ENCODE measurements at places on chromosomes 1 and 21. TPM values are rescaled to one million over a fixed set of nuclear protein-coding genes. Genes with fewer than 3 reads are reported as not detected.
A peak's percentile ranks its signal among the peaks of the same experiment; 100 is the strongest.

DNA sequence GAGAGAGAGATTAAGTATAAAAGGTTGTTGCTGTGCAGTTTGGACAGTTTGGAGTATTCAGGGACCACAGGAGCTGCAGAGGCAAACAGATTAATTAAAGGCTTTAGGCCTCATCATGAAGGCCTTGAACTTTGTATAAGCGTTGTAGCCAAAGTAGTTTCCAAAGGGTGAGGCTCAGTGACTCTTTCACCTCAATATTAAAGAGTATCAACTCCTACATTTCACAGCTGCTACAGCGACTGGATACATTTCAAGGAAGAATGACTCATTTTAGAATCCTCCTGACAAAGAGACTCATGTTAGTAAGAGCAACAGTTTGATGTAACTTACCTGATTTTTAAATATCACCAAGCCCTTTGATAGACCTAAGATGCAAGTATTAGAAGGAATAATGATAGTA is 355.5 kb downstream of the HLX start:
- DNase-seq = no peak

DNA sequence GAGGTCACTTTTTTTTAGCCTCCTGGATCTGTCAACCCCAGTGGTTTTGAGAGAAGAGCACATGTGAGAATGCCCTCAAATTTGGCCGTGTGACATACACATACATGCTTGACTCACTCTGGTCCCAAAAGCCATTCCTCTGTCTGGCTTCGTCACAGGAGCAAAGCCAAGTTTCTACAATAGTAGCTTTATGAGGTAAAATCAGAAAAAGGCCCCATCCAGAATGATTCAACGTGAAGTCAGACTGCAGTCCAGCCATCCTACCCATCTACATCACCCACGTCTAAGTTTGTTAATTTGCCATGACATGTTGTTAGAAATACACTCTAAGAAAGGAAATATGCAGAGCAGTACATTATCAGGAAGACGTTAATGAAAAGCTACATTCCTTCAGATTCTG is 245.2 kb downstream of the SDCCAG8 start:
- no peak for DNase-seq

- peak; percentile 92 for DNase-seq
Observed at GRCh38 chr1:28775121-28775942, 36.6 kb upstream of the OPRD1 start.

BRINP3 gene
- not detected for total RNA-seq

- no peak for DNase-seq
Observed at GRCh38 chr21:45411810-45412206, 6.8 kb downstream of the COL18A1 start.

- DNase-seq = no peak
Observed at GRCh38 chr1:173758980-173759379, 44.2 kb downstream of the KLHL20 start.

NBPF12 gene
- total RNA-seq = 13.0 TPM

KRTAP19-4 gene
- total RNA-seq = not detected

DNA sequence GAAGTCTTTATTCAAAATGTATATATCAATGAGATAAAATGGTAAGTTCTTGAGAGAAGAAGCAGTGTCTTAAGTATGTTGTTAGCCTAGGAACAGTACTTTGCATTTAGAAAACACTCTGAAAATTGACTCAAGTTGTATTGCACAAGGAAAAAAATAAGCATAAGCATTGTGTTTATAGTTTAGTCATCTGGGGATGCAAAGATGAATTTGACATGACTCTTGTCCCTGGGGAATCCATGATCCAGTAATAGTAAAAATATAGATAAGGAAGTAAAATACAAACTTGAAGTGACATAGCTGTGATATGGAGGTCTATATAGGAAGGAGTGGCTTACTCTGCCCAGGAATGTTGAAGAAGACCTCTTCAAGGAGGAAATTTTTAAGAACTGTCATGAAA is 185.0 kb upstream of the PTBP2 start:
- DNase-seq = no peak

GRCh38 chr1:36508257-36508656 is 25.5 kb upstream of the CSF3R start:
- no peak for DNase-seq

VWA5B1 gene
- not detected for total RNA-seq

C8A gene
- total RNA-seq = not detected

GNB1 gene
- 403 TPM for total RNA-seq

S100A7A gene
- not detected for total RNA-seq

GRCh38 chr21:41630917-41631316 is 123.0 kb upstream of the TMPRSS2 start:
- DNase-seq = no peak

VAMP4 gene
- total RNA-seq = 7.7 TPM

DNA sequence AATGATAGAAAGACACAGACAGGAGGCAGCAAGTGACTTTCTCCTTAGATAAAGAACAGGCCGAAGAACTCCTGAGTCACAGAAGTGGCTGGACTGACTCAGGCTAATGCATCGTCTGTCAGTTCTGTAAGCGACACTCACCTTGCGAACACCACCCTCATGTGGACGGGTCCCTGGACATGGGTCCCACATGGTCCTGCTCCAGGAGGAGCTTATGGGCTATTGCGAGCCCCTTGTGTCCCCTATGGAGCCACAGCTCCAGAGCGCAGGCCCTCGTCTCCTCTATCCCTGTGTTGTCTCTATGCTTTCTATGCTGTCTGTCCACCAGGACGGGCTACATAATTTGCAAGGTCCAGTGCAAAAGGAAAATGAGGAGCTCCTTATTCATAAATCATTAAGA is 85.8 kb downstream of the TRABD2B start:
- no peak for DNase-seq

- DNase-seq = no peak
Observed at GRCh38 chr1:223364685-223365382, 858 bp upstream of the SUSD4 start.

DCDC2B gene
- total RNA-seq = not detected

GRCh38 chr1:236864996-236865817 is 70.1 kb downstream of the MTR start:
- DNase-seq = no peak

GRCh38 chr1:163770265-163770664 is 448.5 kb downstream of the NUF2 start:
- no peak for DNase-seq

- DNase-seq = no peak
Observed at GRCh38 chr1:53246261-53247134, 8.2 kb upstream of the MAGOH start.

TNNI3K gene
- total RNA-seq = not detected

- DNase-seq = no peak
Observed at GRCh38 chr21:45093035-45093532, 18.7 kb downstream of the ADARB1 start.

- peak; percentile 88 for DNase-seq
Observed at GRCh38 chr1:182149411-182149965, 88.0 kb upstream of the ZNF648 start.

- no peak for DNase-seq
Observed at GRCh38 chr21:22476214-22476613, 1478.0 kb downstream of the NCAM2 start.

RCC2 gene
- 234 TPM for total RNA-seq

HEYL gene
- total RNA-seq = not detected

DNA sequence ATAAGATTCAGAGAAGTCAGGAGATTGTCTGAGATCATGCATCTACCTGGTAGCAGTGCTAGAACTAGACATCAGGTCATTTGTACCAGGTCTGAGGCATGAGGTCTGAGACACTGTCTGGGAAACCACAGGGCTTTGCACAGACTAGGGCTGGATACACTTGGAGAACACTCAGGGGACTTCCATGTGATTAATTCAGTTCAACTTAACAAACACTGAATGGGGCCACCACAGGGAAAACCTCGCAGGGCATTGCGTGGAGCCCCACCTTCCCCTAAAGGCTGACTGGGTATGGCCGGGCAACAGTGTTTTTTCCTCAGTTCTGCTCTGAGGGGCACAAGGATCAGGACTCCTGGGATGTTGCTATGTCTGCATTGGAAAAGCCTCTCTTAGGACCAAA is 86.5 kb upstream of the WARS2 start:
- DNase-seq = no peak

- no peak for DNase-seq
Observed at GRCh38 chr21:25788677-25789076, 53.9 kb downstream of the GABPA start.

DNA sequence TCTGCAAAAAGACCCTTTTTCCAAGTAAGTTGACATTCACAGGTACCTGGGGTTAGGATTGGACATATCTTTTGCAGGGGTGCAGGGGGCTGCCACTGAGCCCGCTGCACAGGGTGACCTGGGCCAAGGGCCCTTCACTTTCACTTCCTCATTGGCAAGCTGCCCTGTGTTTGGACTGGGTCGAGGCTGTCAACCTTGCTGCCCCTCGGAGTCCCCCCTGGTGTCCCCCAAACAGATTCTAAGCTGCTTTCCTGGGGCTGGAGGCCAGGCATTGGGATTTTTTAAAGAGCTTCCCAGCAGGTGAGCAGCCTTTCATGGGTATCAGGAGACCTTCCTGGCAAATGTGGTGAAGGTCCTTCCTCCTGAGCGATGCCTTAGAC is 7.9 kb upstream of the UMODL1 start:
- peak; percentile 73 for DNase-seq

KRTAP12-2 gene
- total RNA-seq = not detected

- peak; percentile 30 for DNase-seq
Observed at GRCh38 chr1:184023171-184023570, 14.4 kb downstream of the COLGALT2 start.

DNA sequence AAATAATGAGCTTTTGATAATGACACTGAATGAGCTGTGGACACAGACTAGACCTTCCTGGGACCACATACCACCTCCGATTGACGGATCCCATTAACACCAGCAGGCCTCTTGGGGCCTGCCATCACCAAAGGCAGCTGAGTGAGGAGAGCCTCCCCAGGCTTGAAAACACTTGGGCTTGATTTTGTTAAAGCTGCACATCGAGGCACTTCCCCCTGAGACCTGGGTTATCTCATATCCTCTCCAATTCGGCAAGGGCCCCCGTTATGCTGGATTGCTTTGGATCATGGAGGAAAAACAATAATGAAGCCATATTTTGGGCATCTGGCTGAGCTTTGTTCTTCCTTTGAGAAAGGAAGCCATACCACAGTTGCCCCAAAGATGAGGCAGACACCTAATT is 143.0 kb downstream of the AJAP1 start:
- no peak for DNase-seq

HES3 gene
- total RNA-seq = not detected

DNA sequence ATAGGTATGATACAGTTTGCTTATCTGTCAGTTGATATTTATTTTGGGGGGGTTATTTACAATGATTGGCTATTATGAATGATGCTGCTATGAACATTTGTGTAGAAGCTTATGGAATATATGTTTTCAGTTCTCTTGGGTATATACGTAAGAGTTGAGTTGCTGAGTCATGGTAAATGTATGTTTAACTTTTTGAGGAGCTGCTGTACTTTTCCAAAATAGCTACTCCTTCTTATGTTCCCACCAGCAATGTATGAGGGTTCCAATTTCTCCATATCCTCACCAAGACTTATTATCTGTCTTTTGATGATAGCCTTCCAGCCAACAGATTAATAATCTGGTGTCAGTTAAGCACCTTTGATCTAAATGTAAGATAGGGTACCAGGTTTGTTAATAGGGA is 11.9 kb downstream of the SOAT1 start:
- no peak for DNase-seq

DNA sequence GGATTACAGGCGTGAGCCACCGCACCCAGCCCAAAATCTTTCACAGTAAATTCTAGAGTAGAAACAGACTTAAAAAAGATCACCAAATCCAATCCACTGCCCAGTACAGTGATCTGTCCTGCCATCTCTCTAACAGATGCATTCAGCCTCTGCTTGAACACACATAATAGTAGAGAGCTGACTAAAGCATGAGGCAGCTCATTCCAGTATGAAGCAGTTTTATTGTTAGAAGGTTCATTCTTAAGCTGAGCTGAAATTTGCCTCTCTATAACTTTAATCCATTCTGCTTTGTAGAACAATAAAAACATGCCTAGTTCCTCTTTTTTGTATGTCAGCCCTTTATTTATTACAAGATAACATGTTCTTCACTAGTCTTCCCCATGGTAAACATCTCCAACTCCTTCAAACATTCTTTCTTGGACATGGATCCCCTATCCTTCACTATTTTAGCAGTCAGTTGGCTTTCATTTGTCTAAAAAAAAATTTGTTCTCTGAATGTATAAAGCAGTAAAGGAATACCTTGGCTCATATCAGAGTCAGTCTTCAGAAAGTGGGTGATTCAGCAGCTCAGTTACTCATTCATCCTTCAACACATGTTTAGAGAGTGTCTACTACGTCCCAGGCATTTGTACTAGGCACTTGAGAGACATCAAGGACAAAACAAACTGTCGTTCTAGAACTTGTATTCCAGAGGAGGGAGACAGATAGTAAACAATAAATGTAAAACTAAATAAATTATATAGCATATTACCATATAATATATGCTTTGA is 10.7 kb upstream of the PTBP2 start:
- no peak for DNase-seq

DNA sequence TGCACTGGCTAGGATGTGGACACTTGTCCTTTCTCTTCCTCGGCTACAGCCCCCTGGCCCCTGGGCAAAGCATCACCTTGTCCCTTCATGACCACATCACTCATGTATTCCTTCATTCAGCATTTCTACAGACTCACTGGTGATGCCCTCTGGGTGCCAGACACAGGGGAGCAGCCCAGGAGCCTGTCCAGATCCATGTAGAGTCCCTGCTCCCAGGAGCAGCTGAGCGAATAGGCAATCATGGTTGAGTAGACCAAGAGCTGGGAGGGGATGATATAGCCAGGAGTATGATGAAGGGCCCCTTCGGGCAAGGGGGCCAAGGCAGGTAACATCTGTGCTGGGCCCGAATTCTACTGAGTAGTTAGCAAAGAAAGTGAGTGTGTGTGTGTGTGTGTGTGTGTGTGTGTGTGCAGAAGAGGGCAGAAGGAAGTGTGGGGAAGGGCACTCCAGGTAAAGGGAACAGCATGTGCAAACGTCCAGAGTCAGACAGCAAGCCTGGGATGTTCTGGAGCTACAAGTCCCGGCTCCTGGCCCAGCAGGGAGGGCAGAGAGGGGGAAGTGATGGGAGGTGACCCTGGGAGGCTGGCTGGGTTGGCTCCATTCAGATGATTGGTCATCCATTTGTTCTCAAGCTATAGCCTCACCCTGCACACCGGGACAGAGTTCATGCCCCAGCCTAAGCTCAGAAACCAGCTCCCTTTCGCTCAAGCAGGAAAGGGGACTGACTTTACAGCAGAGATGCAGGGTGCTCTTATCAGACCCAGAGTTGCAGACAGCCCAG is 21.0 kb upstream of the PIK3CD start:
- peak; percentile 74 for DNase-seq

DNA sequence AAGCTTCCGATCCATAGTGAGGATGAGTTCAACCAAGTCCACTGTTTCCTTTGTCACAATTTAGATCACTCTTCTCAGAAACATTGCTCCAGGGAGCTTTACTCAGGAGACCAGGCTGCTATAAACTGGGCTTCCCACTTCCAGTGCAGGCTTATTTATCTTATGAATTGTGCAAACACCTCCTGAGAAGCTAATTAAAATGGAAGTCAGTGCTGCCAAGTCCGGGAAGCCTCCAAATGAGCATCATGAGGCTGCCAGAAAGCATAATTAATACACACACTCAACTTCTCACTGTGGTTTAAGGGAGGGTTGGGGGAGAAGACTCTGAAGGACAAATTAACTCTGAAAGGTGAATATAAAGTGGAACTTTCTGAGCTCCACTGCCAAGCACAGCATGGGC is 145.0 kb upstream of the SGIP1 start:
- no peak for DNase-seq
